NCI-H69 (cell line): ENCODE measurements at places on chromosomes 5 and 9.

GRCh38 chr9:3981897-3982296 is 318.0 kb downstream of the GLIS3 start:
- DNase-seq: no peak

GRCh38 chr9:70392850-70393249 is 21.6 kb downstream of the KLF9 start:
- DNase-seq: peak; percentile 27

GRCh38 chr5:168879929-168880328 is 300.8 kb upstream of the PANK3 start:
- peak; percentile 61 for DNase-seq

GRCh38 chr9:8014997-8015682 is 215.6 kb upstream of the DMAC1 start:
- DNase-seq: peak; percentile 49

- DNase-seq: peak; percentile 12
These were observed 6.9 kb downstream of the CAMK4 start for GRCh38 chr5:111231119-111231518.

DNA sequence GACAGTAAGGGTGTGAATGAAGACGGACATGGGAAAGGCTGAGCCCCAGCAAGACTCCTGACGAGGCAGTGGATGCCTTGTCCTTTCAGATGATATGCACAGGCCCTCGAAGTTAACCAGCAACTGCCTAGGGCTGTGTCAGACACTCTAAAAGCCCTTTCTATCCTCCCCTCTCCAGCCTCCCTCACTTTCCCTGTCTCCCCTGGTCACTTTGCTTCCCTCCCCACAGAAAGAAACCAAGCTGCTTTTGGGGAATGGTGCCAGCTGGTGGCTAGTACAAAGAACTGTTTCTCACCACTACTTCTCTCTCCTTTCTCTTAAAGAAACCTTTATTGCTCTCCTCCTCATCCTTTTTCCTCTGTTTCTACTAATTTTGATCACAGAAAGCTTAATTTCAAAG is 21.4 kb downstream of the LHFPL2 start:
- DNase-seq: peak; percentile 15

GRCh38 chr5:27020973-27021372 is 17.4 kb downstream of the CDH9 start:
- peak; percentile 56 for DNase-seq

DNA sequence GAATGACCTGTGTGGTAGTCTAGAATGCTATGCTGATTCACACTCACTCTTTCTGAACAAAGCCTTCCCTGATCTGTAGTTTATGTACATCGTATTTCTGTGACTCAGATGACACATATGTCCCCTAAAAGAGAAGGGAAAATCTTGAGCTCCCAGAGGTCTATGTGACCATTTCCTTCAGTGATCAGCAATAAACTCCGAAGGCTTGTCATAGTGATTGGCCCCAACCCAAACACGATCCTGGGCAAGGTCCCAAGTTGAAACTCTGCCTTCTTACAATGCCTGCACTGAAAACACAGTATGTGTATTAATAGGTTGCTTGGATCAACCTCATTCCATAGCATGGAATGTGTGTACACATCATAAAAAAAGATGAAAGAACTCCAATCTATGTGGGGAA is 685.8 kb downstream of the MAT2B start:
- peak; percentile 29 for DNase-seq

GRCh38 chr9:135864447-135865049 is 42.8 kb downstream of the CAMSAP1 start:
- peak; percentile 70 for DNase-seq

DNA sequence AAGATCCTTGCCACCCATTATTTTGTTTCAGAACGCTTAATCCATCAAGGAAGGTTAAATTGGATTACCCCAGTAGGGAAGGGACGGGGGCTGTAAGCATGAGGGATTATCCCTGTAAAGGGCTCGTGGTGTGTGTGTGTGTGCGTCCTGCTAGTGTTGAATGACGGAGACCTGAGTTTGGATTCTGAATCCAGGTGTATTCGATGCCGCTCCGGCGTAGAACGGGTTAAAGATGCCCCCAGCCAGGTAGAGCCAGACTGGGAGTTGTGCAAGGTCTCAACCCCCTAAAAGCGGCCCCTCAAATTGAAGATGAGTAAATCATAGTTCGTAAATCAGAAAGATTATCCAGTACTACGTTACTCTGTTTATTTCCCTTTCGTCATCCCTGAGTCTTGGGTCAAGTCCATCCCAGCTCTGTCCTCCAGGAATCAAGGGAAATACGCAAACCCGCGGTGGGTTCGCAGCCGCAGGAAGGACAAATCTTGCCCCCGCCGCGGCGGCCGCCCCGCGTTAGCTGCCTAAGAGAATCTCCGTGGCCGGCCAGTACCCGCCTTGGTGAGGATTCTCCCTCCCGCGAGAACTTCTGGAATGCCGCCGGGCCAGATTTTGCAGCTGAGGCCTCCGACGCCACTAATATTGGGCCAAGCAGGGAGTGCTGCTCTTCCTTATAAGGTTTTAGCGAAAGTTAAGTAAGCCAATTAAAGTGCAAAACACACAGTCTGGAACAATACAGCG is 586 bp upstream of the MTAP start:
- peak; percentile 89 for DNase-seq

GRCh38 chr9:77180056-77180455 is 2.7 kb downstream of the VPS13A start:
- no peak for DNase-seq

DNA sequence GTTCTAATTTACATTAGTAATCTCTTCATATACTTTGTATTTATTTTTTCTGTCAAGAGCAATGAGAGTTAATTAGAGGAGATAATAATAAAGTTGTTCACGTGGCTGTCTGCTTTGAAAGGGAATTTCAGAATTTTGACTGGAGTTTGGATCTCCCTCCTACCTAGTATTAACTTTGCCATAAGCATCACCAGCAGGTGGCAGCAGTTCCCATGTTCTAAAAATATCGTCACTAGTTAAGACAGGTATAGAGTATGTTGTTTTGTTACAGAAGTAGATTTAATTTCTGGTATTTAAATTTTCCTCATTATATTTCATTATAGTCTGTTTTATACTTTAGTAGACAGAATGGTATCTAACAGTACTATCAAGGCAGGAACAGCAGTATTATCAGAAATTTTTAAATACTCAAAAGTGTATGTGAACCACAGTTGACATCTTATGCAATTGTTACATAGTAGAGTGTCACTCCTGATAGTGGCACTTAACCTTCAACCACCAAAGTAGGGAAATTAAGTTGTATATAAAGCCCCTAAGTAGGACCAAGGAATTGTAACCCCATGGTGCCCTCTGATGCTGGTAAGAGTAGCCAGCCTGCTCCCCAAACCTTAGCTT is 20.4 kb downstream of the GNPDA1 start:
- peak; percentile 68 for DNase-seq

- no peak for DNase-seq
These were observed 60.5 kb downstream of the MAP1B start for GRCh38 chr5:72167804-72168203.

GRCh38 chr5:56119050-56119449 is 114.1 kb downstream of the ANKRD55 start:
- no peak for DNase-seq

DNA sequence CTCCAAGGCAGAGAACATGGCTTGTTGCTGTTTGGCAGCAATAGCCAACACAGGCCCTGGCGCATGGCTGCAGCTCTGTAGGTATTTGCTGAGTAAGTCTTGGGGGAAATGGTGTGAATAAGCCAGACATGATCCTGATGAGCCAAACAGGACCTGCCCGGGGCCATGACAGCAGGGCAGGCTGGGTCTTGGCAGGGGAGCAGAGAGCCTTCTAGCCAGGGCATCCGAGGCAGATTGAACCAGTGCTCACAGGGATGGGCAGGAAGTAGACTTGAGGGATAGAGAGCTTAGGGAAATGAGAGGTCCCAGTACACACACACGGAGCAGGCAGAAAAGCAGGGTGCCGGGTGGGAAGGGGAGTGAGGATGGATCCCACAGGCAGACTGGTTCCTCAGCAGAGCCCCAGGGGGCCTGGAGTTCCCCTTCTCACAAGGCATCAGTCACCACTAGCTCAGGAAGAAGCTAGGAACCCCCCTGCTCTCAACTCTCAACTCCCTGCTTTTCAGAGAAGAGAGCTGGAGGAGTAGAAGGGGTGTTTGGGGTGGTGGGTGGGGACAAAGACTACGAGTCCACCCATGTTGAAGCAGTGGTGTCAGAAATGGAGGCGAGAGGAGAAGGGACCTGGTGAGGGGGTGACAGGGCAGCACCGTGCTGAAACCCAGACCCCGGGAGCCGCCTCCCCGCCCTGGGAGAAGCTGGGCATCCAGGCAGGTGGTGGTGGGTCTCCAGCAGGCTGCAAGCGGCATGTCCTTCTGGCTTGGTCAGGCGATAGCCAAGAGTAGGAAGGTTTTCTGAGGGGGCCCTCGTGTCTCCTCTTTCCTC is 111.1 kb downstream of the RGS3 start:
- DNase-seq: no peak

DNA sequence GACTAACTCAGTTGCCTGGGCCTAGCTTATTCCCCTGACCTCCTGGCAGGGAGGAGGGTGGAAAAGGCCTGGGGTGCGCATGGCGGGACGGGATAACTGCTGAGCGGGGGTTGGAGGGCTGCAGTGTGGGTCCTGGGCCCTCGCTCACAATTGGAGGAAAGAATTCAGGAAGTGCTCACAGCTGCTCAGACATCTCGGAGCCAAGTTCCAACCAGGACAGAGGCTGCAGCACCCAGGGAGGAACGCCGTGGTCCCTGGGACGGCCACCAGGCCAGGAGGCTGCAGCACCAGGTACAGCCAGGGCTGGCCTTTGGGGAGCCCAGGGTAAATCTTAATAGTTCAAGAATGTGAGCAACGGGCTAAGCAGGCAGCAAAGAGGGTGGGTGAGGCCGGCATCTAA is at the start of gene SPAAR:
TSS of gene SPAAR (plus strand) at position 217 of the 400 bp plus-strand sequence. CDS start 974 bp downstream, outside the sequence.
- DNase-seq: no peak

DNA sequence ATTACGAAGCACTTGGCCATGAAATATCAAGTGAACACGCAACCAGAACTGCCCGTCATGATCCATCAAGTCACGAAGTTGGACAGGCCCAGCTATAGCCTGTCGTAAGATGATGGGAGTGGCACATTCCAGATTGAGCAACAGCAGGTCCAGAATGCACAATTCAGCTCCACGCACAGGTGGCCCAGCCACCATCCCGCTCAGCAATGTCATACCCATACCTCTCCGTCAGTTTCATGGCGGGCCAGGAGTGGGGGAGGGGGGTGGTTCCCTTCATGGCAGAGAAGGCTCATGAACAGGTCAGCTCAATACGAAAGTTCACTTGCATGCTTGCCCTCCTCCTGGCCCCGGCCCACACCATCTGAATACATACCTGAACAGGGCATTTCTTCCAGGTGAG is 34.9 kb downstream of the SMIM23 start:
- DNase-seq: no peak

- DNase-seq: peak; percentile 73
These were observed 131.4 kb downstream of the CD180 start for GRCh38 chr5:67065237-67065636.

DNA sequence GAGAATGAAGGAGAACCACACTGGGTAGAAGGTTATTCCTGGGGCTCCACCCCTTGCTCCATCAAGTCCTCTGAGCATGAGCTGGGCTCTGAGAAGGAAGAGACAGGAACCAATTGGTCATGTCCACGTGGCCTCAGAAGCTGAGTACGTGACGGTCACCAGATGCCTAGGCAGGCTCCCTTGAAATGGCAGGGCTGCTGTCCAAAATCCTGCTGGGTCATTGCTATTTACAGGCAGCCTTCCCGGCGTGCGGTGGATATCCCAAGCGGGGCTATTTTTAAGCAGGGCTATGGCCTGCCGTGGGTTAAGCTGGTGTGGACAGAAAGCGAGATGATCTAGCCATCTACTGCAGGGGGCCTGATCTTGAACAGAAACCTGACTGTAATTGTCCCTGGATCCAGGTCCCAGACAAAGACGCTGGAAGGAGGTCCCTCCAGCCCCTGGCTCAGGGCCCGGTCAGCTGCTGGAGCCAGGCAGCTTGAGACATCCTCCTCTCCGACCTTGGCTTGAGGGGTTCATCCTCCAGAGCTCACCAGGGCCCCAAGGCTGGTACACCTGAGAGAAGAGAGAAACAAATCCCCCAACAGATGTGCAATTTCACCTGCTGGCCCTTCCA is 550 bp upstream of the CKMT2 start:
- peak; percentile 43 for DNase-seq

- no peak for DNase-seq
These were observed 32.2 kb upstream of the TGFBI start for GRCh38 chr5:135996611-135997010.

DNA sequence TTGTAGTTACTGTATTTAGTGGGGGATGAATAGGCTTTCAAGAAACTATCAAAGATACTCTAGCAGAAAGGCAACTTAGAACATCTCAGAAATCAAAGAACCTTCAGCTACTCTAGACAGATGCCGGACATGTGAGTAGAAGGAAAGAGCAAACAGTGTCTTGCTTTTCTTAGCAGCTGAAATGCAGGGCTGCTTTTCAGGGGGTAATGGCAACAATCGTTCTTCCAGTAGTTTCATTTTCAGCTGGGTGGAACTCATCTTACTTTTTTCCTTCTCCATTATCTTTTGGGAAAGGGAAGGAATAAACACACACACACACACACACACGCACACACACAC is 281.6 kb downstream of the CRB2 start:
- DNase-seq: peak; percentile 49

DNA sequence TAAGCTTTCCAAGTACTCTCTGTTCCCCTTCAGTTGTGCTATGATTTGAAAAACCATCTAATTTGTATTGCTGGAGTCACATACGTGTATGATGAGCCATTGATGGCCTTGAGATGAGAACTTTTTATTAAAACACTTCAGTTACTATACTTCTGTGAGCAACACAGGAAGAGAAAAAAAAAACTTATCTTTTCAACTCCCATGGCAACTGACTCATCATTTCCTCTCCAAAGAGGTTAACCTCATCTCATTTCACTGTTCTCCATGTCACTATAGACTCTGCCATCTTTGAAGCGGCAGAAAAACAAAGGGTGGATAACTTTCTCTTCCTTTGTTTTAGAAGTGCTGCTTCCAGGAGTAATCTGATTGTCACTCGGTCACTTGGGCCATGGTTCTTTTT is 104.3 kb upstream of the PCSK1 start:
- DNase-seq: peak; percentile 22

- DNase-seq: no peak
These were observed 176.6 kb downstream of the CACNA1B start for GRCh38 chr9:138053996-138054752.

DNA sequence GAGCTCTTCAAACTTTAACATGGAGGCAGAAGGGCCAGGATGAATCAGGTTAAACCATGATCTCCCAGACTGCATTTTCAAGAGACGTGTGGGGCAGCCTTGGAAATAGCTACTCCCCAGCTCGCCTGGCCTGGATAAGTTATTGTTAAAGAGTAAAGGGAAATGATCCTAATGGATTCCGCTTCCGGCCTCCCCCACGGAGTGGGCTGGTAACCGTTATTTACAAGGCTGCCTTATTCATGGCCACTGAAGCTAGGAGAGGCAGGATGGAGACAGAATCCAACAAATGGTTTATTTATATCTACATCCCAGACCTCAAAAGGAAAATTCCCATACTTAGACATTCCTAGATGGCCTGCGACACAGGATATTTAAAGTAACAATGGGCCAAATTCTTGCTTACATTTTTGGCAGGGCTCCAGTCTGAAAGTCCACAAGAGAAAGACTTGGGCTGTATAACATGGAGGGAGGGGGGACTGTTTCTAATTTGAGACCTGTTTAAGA is 27.9 kb downstream of the SPRY4 start:
- DNase-seq: no peak

- peak; percentile 62 for DNase-seq
These were observed 55.2 kb downstream of the NMUR2 start for GRCh38 chr5:152349683-152350526.
